ENCODE measurements at places on chromosomes 1 and 21. TPM values are rescaled to one million over a fixed set of nuclear protein-coding genes. Genes with fewer than 3 reads are reported as not detected.

DNA sequence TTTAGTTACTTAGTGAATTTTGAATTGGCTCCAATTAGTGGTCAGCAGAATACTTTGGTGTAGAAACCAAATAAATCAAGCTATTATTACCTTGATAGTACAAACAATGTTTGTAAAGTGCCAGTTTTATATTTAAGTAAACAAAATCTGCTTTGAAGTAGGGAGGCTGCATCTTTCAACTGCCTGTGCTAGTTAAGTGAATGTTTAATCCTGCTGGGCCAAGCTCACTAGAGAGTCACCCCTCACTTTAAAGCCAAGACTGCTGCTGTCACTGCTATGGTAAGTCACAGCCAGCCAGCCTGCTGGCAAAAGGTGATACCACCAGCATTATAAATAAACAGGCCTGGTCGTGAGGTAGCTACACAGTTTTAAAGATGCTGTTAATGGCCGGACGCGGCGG lies 10.3 kb upstream of the CFAP126 start:
- DNase-seq, result no peak

GRCh38 chr1:5526385-5526750 lies 465.9 kb downstream of the NPHP4 start:
- no peak for DNase-seq

GRCh38 chr1:155455588-155456195 lies 106.9 kb downstream of the ASH1L start:
- DNase-seq, result no peak

DNA sequence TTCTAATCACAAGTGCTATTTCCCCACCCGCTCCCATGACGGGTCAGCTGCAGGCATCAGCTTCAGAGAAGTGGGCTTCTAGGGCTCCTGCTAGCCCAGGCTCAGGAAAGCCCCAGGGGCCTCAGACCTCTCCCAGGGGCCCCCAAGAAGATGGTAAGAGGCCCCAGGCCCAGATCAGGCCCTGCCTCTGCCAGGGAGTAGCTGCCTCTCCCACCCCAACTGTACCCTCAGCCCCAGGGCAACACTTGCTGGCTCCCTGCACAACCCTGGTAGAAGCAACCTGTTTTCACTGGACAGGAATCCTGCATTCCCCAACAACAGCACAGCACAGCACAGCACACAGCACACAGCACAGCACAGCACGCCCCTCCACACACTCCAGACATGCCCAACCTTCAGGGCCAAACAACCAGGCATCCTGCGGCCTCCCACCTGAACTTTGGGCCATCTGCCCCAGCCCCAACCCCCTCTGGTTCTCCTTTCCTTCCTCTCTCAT lies 6.5 kb downstream of the BLACAT1 start:
- no peak for DNase-seq

DNA sequence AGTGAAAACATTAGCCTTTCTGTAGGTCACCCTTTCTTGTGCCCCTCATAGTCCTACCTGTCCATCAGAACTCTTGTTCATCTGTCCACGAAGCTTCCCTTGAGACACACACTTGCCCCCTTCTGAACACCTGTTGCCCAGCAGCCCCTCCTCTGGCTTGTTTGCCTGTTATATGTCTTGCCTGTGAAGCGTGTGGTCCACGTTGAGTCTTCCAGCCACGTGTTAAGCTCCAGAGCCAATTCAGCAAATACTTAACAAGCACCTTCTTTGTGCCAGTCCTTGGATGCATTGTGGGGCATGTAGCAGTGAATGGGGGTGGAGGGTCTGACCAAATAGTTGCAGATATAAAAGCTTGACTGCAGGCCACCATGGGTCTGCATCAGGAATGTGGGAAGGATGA lies 66.6 kb downstream of the MAN1C1 start:
- DNase-seq, result no peak

GRCh38 chr1:63638471-63638870 lies 45.3 kb downstream of the PGM1 start:
- DNase-seq, result no peak

DNA sequence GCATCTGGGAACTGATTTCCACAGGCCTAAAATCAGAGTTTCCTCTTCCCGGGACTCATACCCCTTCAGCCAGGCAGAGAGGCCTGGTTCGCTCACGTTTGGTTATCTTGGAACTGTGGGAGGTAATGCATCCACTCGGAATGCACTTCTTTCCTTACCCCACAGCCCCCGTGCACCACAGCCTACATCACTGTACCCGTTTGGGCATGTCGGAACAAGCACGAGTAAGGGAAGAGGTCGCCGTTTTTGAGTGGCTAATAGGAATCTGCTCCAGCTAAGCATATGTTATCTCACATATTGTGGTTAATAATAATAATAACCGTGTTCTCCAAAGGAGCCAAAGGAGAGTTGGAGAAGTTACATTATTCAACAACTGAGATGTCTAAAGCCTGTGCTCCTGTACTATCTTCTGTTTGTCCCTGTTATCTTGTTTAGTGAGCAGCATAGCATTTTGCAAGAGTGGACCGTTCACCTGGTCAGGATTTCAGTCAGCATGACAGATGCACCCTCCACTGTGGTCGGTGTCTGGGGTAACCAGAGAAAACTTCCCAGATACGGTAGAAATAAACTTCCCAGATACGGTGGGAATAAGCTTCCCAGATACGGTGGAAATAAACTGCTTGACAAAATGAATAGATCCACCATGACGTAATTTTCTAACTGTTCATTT lies 198.6 kb downstream of the SDCCAG8 start:
- DNase-seq, result no peak

DNA sequence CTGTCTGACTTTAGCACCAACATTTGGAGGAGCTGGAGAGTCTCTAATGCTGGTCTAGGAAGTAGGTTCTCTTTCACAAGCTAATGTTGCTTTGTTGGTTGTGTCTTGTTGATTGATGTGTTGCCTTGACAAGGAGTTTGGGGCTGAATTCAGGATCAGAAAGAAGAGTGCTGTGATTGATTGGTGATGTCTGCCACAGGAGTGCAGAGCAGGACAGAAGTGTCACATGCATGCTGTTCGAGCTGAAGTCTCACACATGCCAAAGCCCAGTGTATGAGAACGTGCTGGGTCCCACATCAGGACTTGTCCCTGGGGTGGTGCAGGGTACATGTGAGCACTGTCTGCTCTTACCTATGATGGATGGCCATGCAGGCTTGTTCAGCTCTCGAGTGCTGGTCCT lies 694.4 kb downstream of the MATN1 start:
- DNase-seq, result no peak

DNA sequence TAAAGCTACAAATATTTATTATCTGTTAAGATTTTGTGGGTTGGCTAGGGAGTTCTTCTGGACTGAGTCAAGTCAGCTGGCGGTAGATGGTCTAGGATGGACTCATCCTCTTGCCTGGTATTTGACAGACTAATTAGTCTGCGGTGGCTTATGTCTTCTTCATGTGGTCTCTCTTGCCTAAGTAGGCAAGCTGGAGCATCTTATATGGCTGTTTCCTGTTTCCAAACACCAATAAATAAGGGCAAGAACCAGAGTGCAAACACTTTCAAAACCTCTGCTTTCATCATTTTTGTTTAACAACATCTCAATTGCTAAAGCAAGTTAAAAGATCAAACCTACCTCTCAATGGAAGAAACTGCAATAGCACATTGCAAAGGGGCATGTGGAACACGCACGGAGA lies 484.8 kb downstream of the PTPRC start:
- no peak for DNase-seq

DNA sequence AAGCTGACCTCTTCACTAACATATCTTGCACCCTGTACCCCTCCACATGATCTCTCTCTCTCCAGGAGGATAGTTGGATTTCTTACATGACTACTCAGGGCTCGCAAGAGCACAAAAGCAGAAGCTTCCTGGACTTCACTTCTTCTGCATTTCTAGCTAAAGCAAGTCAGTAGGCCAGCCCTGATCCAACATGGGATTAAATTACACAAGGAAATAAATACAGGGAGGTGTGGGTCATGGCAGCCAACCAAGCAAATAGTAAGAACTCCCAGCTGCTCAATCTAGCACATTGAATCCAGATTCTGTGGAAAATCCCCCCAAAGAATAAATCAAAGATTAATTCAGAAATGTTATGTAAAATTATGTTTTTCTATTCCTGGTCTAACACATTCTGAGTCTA lies 33.3 kb downstream of the KLHDC7A start:
- no peak for DNase-seq

GRCh38 chr1:172874950-172875349 lies 175.8 kb downstream of the TNFSF18 start:
- DNase-seq, result no peak

GRCh38 chr1:28036431-28036830 lies 52.0 kb downstream of the EYA3 start:
- no peak for DNase-seq

- no peak for DNase-seq
These were observed 13.6 kb upstream of the RGS4 start for GRCh38 chr1:163055531-163055930.

GRCh38 chr1:15205586-15206346 lies 41.3 kb upstream of the FHAD1 start:
- no peak for DNase-seq

- no peak for DNase-seq
These were observed 1.5 kb upstream of the ZMPSTE24 start for GRCh38 chr1:40256401-40257084.

DNA sequence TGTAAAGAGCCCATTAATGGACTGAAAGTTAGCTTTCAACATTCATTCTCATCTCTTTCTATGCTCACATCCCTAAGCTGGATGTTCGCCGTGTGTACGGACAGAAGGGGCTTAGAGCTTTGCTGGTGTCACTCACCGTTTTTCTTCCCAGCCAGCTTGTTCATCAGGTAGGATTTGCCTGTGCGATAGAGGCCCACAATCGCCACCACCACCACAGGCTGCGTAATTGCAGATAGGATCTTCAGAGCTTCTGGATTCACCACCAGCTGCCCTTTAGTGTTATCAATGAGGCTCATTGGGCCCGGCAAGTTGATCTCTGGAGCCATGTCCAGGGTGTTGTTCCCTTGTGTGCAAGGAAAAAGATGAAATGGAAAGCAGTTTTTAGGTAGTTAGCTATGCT lies 4.3 kb downstream of the GBP2 start:
- no peak for DNase-seq

GRCh38 chr1:118918230-118918939 lies 69.8 kb downstream of the TBX15 start:
- no peak for DNase-seq

GRCh38 chr1:50978144-50978851 lies 8.3 kb downstream of the CDKN2C start:
- no peak for DNase-seq

- DNase-seq, result no peak
These were observed 14.8 kb downstream of the F5 start for GRCh38 chr1:169571450-169571849.

DNA sequence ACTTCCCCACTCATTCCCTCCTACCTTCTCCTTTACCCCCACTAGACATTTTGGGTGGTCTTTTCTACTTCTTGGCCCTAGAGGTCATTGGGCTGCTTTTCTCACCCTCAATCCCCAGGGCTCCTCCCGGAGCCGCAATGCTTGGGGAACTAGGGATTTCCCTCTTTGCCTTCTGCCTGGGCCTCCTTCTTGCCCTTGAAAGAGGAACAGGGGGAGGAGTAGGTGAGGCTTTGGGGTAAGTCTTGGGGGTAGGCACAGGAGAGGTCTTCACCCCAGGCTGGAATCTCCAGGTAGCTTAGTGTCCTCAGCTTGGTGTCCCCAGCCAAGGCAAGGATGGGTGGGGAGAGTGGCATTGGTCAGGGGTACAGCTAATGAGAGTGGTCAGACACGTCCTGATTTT lies 56.2 kb upstream of the EPS8L3 start:
- no peak for DNase-seq

DNA sequence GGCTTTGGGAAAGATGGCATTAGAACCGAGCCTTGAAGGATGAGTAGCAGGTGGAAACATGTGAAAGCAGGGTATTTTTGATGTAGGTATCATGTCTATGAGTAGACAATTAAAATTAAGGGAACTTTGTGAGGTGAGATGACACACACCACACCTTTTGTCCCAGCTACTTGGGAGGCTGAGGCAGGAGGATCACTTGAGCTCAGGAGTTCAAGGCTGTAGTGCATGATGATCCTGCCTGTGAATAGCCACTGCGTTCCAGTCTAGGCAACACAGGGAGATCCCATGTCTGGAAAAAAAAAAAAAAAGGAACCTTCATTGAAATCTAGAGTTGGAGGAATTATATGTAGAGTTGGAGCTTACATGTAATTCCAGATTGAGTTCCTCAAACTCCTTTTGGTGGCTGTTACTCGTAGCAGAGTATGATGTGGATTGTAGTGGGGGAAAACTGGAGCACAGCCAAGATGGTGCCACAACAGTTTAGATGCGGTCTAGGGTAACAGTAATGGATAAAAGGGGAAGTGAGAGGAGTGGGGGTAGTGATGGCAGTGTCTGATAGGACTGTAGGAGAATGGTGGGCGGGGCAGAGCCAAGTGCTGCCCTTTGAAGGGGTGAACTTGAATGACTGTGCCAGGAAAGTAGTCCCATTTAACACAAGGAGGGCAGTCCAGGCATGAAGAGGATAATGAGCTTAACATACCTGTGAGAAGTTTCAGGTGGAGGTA lies 17.4 kb downstream of the AK4 start:
- DNase-seq, result no peak

DNA sequence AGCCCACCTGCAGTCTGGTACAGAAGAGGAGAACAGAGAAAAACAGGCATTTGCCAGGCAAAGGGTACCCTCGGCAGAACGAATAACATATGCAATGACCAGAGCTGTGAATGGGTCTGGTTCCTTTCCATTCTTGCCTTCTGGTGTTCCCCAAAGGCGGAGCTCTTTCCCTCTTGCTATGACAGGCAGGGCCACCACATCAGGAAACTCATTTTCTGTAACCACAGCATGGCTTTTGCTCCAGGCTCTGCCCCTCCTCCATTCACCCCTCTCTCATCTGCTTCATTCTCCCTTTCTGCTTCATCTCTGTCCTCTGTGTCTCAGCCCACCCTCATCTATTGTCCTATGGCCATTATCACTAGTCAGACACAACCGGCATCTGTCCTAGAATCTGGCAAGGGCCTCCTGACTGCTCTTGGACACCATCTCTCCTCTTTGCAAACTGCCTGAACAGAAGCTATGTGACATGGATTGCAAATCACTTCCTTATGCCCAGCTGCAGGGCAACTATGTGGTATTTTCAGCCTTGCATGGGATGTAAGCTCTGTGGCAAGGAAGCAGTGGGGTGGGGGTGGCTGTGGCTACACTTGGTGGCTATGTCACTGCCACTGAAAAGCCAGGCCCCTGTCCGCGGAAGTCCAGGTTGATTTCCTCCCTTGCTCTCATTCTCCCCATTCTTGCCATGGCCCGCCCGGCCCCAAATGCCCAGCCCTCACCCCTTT lies 78.8 kb upstream of the ABCD3 start:
- DNase-seq, result no peak

CTSE gene
- 0.20 TPM for total RNA-seq

GBP4 gene
- 1.6 TPM for total RNA-seq

ENSA gene
- total RNA-seq, result 89.7 TPM

ATP6V1G3 gene
- total RNA-seq, result not detected

WNT3A gene
- 0.39 TPM for total RNA-seq

AGL gene
- 41.4 TPM for total RNA-seq

TNFAIP8L2 gene
- total RNA-seq, result 2.2 TPM

SETD4 gene
- 16.8 TPM for total RNA-seq

S100B gene
- 22.7 TPM for total RNA-seq

FAM78B gene
- total RNA-seq, result 1.5 TPM

ETS2 gene
- 108 TPM for total RNA-seq

CCSAP gene
- 16.8 TPM for total RNA-seq

HORMAD1 gene
- total RNA-seq, result 0.39 TPM

ESRRG gene
- total RNA-seq, result 2.3 TPM

HCRTR1 gene
- not detected for total RNA-seq

RXFP4 gene
- total RNA-seq, result not detected

SPATA21 gene
- total RNA-seq, result not detected
